ENCODE measurements at places on chromosomes 1 and 21.

GRCh38 chr1:243213045-243213787 lies 41.9 kb downstream of the CEP170 start:
- no peak for DNase-seq

- no peak for DNase-seq
These were observed 33.9 kb upstream of the GPR25 start for GRCh38 chr1:200838676-200839445.

DNA sequence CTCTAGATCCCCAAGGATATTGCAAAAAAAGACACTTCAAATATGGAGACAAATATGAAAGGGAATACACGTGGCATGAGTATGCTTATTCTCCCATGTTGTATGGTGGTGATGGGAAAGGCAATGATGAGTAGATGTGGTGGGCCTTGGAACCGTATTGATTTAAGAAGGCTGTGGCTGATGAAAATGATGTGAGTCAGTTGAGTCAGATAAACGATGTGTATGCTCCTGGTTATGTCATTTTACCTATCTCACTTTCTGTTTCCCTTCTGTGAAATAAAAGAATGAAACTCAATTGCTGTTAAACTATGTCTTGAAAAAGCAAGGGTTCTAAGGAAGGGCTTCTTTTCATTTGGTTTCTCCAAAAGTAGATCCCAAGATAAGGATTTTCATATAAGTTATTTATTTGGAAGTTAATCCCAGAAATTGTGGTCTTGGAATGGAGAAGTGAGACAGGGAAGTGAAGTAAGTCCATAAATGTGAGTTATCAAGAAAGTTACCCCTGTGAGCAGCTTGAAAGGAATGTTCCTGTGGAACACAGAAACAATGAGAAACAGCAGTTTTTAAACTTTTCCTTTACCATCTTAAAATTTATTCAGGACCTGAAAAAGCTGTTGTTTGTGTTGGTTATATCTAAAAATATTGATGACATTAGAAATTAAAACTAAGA lies 292.0 kb downstream of the DUSP10 start:
- DNase-seq: no peak

DNA sequence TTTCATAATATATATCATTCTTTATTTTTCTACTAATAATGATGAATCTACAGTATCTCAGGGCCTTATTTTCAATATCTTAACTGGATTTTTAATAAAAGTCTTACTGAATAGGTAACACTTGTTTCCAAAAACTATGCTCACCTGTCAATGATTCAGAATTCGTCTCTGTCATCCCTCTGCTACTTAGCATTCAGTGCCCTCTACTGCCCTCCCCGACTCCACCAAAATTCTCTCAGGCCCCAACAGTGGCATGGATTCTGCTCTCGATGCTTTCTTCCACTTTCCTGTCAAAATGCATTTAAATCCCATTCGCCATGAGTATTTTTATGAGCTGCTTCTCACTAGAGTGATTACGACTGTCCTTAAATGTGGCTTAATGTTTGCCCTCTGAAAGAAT lies 10.5 kb upstream of the BACH1 start:
- DNase-seq: no peak

DNA sequence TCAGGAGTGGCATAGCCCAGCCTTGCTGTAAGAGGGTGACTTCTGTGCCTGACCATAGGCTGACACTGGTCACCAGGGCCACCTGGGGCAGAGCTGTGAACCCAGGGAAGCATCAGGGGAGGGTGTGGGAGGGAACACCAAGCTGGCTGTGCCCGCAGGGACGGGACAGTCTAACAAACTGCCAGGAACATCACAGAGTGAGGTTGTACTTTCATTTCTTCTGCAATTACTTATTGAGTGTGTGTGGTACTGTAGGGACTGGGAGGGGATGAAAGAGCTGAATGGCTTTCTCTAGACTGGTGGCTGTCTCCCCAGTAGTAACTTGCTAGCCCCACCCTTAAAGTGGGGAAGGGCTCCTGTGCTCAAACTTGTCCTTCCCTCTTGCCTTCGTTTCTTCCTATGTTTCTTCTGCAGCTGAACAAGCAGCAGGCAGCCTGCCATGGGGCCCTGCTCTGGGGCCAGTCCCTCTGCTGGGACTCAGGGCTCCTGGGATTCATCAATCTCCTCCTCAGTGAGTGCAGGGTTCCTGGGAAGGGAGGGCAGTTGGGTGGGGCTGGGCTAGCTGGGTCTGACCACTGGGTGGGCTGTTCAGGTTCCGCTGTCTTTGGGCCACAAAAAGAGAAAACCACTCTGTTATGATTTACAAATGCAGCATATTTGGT lies 39.7 kb upstream of the ETV3 start:
- no peak for DNase-seq

DNA sequence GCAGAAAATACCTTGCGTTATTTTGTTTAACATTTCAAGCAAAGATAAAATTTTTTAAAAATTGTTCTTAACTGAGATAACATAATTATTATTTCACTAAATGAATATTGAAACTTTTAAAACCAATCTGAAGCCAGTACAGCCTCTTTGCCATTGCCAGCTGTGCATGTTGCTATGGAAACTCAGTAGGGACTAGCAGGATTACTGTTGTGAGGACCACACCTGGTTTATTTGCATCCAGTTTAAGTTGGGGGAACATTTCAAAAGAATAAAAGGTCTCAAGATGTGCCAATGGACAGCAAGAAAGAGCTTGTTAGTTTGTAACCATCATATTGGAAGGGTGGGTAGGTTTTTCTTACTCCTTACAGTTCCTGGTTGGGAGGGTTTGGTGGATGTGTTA lies 80.7 kb downstream of the POU2F1 start:
- DNase-seq: no peak

DNA sequence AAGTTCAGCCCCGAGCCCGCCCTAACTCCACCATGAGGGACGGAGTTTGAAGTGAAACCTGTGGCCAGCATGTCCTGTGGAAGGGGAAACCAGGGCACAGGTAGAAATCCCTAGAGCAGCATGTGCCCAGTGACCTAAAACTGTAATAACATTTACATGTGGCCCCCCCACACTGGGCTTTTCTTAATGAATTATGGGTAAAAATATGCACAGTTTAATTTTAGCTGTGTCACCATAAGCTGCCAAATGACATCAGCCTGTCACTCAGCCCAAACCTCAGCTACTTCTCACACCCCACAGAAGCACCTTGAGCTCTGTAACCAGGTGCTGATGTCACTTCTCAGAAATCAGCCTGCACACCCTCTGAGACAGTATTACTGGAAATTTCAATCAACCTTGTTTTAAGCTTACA lies 50.0 kb upstream of the SLC19A1 start:
- DNase-seq: no peak

- no peak for DNase-seq
These were observed 68.1 kb downstream of the STUM start for GRCh38 chr1:226616636-226617035.

DNA sequence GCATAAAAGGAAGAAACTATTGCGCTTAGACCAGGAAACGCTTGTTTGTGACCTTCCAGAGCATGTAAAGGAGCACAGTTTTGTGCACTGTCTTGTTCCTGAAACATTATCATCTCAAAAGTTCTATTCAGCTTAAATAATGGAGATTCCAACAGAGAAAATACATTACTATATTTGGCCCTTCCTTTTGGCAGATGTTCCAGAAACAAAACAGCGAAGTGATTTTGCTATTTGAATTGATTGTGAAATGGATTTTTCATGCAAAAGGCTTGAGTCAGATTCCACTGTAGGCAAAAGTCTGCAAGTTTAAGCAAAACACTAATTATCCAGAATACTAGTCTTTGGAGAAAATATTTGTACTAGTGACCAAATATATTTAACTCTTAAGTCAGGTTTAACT lies 80.3 kb upstream of the PTBP2 start:
- no peak for DNase-seq

GRCh38 chr1:7781923-7782495 lies 2.1 kb upstream of the PER3 start:
- no peak for DNase-seq

GRCh38 chr1:30469426-30469825 lies 254.0 kb downstream of the MATN1 start:
- DNase-seq: no peak

Data from cortex of kidney (tissue), 1 donor.